Cardiac muscle cell (in vitro differentiated cells and primary cell): ENCODE measurements at places on chromosomes 16 and 17. TPM values are rescaled to one million over a fixed set of nuclear protein-coding genes. Genes with fewer than 3 reads are reported as not detected.

DBF4B gene
- 15.3 and 23.2 TPM in 2 replicates for polyA plus RNA-seq

CTRB2 gene
- polyA plus RNA-seq: 0.76 TPM in 1 of 2 replicates, not detected in the other

TEKT1 gene
- polyA plus RNA-seq: not detected in 2 replicates

CTRL gene
- 10.0 and 14.8 TPM in 2 replicates for polyA plus RNA-seq

CYTH1 gene
- polyA plus RNA-seq: 21.9 and 36.4 TPM in 2 replicates

RNF222 gene
- polyA plus RNA-seq: 0.17 and 0.37 TPM in 2 replicates

HS3ST3B1 gene
- 2.1 and 3.9 TPM in 2 replicates for polyA plus RNA-seq

MGAT5B gene
- polyA plus RNA-seq: 0.86 and 0.94 TPM in 2 replicates

OTOA gene
- not detected in 2 replicates for polyA plus RNA-seq

IGFBP4 gene
- 109 and 215 TPM in 2 replicates for polyA plus RNA-seq

NECAB2 gene
- polyA plus RNA-seq: 0.90 and 2.2 TPM in 2 replicates

OR3A2 gene
- not detected in 2 replicates for polyA plus RNA-seq

SRL gene
- polyA plus RNA-seq: 45.9 and 56.4 TPM in 2 replicates

TEX14 gene
- polyA plus RNA-seq: 0.24 and 0.32 TPM in 2 replicates

MYH1 gene
- polyA plus RNA-seq: not detected in 2 replicates

TP53TG3B gene
- polyA plus RNA-seq: not detected in 2 replicates
